ENCODE measurements at places on chromosomes 7 and 10. TPM values are rescaled to one million over a fixed set of nuclear protein-coding genes. Genes with fewer than 3 reads are reported as not detected.
A peak's percentile ranks its signal among the peaks of the same experiment; 100 is the strongest.

DNA sequence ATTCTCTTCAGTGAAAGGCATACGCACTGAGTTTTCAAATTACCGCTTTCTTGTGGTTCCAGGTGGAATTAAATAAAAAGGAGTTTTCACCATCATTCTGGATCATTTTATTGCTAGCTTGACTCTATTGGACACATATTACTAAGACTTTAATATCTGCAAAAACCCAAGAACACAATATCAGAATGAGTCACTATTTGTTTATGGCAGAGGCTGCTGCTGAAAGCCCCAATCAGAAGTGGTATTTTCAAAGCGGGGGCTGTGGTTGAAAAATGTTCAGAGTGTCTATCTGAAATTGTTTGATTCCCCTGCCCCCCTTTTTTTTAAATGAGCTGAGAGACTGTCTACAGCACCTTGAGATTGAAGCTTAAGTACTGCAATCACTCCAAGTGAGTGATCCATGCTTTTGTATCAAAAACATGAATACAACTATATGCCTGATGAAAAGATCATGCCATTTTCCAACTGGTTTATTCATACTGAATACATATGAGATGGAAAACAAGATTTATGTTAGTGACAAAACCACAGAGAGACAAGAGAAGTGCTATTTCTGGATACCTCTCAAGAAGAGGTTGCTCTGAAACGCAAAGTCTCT lies 376.4 kb downstream of the HTR7 start:
- no peak overlapping the region for H3K27ac ChIP-seq
- H3K4me3 ChIP-seq, result no peak overlapping the region
- DNase-seq, result no peak

- no peak for DNase-seq
- no peaks in the 10 kb centered on the region for H3K36me3 ChIP-seq
- no peaks in the 10 kb centered on the region for H3K4me1 ChIP-seq
- no peaks in the 10 kb centered on the region for H3K27me3 ChIP-seq
Measured at GRCh38 chr7:120395526-120396019, 122.6 kb downstream of the KCND2 start.

Gene ANKRD30A
- 725 TPM for total RNA-seq

- H3K4me3 ChIP-seq, result no peak overlapping the region
- no peaks in the 10 kb centered on the region for H3K4me1 ChIP-seq
- DNase-seq, result peak; percentile 27
- no peaks in the 10 kb centered on the region for H3K36me3 ChIP-seq
- H3K27ac ChIP-seq, result no peak overlapping the region
Measured at GRCh38 chr10:132100556-132101349, 35.0 kb downstream of the JAKMIP3 start.

- H3K36me3 ChIP-seq, result no peaks in the 10 kb centered on the region
- no peaks in the 10 kb centered on the region for H3K27me3 ChIP-seq
- no peaks in the 10 kb centered on the region for H3K4me1 ChIP-seq
- no peak overlapping the region for H3K27ac ChIP-seq
Measured at GRCh38 chr7:2289621-2290020, 24.6 kb downstream of the SNX8 start.

- H3K27ac ChIP-seq, result no peak overlapping the region
- no peaks in the 10 kb centered on the region for H3K27me3 ChIP-seq
- no peak for DNase-seq
- H3K36me3 ChIP-seq, result no peaks in the 10 kb centered on the region
- no peak overlapping the region for H3K4me3 ChIP-seq
Measured at GRCh38 chr7:150728609-150729008, 8.6 kb upstream of the GIMAP5 start.

DNA sequence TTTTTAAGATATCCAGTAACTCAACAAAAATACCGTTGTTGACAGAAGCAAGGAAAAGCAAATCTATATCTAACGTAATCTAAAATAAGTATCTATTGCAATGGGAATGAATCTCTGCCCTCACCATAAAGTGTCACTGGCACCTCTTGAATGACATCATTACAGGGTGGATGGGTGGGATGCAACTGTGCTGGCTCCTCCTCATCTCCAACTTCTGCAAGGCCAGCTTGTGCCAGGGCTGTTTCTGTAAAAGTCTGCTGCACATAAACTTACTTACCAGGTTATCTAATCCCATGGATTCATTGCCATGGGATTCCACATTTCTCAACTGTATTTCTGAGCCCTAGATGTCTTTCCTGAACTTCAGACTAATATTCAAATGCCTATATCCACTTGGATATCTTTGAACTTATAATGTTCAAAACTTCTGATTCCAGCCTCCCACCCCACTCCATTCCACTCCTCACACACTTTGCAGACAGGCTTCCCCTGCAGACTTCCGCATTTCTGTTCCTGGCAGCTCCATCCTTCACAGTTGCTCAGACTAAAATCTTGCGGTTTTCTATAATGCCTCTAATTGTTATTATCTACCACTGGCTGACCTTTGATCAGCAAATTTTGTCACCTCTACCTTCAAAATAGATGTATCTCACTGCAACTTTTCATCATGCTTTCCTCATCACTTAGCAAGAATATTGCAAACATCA lies 10.7 kb downstream of the FGL2 start:
- no peaks in the 10 kb centered on the region for H3K36me3 ChIP-seq
- no peak for DNase-seq
- H3K27me3 ChIP-seq, result no peaks in the 10 kb centered on the region
- no peaks in the 10 kb centered on the region for H3K4me1 ChIP-seq
- no peak overlapping the region for H3K4me3 ChIP-seq

- H3K4me3 ChIP-seq, result no peak overlapping the region
- H3K27me3 ChIP-seq, result no peaks in the 10 kb centered on the region
- H3K27ac ChIP-seq, result no peak overlapping the region
- H3K36me3 ChIP-seq, result no peaks in the 10 kb centered on the region
Measured at GRCh38 chr10:106255111-106255678, 909.3 kb downstream of the SORCS1 start.

- no peak overlapping the region for H3K4me3 ChIP-seq
- no peak for DNase-seq
- H3K27me3 ChIP-seq, result no peaks in the 10 kb centered on the region
- no peak overlapping the region for H3K27ac ChIP-seq
Measured at GRCh38 chr10:121823993-121824463, 103.8 kb downstream of the ATE1 start.

GRCh38 chr7:142791502-142791901 lies 20.7 kb downstream of the PRSS2 start:
- H3K27ac ChIP-seq, result no peak overlapping the region
- no peak overlapping the region for H3K4me3 ChIP-seq
- no peaks in the 10 kb centered on the region for H3K36me3 ChIP-seq
- H3K4me1 ChIP-seq, result no peaks in the 10 kb centered on the region

Measured in breast epithelium (tissue), 4 donors.